ENCODE measurements at places on chromosomes 7 and 10.

DNA sequence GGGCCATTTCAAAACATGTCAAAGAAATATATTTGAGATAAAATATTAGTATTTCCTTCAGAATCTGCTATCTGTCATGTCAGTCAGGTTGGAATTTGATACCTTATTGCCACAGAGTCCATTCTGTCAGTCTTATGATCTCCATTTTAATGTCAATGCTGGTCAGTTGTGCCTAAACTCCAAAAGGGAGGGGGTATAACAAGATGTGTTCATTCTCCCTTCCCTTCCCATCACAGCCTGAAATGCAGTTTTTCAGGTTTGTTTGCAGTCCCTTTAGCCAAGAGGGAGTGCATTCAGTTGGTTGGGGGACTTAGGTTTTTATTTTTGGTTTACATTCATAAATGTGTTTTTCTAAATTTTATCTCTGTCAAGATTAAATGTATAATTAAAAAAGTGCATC, 59.8 kb upstream of the INHBA start:
- no peak for DNase-seq

DNA sequence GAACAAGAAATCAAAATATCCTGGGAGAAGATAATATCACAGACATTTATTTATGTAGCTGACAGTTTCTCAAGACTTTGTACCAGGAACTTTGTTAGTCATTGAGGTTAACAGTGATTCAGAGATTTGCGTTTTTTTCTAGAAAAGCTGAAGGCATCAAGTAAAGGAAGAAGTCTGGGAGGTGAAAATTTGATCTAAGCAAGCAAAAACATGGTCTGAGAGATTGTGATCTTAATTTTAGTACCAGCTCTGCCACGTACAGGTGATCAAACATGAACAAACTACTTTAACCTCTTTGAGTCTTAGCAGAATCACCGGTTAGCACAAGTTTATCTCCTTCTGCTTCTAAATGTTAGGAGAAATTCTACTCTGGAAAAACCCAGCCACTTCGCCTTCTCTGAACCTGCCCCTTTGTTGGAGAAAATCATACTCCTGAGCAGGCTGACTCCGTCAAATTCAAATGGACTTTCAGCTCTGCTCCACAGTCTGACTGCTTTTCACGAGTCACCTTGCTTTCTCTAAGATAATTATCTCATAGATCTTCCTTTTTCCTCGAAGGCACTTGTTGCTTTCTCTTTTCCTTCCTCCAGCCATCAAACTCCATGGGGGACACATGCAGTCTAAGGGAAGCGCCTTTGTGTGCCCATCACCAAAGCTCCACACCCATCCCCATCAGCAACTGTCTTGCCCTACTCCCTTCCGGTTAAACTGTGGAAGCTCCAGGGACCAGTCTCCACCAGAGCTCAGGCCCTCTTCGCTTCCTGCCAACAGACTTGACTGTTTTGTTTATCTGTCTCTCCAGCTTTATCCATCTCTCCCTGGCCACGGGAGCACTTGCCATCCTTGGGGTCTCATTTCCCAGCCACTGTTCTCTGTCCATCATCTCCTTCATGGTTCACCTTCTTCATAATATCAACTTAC, 86.3 kb downstream of the PRKCQ start:
- no peak for DNase-seq

DNA sequence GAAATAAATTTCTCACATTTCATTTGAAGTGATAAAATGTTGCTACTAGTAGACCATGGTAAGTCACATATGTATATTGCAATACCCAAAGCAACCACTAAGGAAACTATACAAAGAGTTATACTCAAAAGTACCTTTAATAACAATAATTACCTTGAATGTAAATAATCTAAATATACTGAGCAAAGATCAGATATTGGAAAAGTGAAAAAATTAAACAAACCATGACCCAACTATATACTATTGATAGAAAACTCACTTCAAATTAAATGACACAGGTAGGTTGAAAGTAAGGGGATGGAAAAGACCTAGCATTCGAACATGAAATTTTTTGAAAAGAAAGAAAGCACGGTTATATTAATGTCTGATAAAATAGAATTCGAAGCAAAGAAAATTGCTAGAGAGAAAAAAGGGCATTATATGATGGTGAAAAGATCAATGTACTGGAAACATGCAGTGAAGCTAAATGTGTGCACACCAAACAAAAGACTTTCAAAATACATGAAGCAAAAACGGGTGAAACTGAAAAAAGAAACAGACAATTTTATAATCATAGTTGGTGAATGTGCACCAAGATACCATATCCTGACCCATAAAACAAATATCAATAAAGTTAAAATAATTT, 29.1 kb downstream of the TFPI2 start:
- DNase-seq, result no peak

DNA sequence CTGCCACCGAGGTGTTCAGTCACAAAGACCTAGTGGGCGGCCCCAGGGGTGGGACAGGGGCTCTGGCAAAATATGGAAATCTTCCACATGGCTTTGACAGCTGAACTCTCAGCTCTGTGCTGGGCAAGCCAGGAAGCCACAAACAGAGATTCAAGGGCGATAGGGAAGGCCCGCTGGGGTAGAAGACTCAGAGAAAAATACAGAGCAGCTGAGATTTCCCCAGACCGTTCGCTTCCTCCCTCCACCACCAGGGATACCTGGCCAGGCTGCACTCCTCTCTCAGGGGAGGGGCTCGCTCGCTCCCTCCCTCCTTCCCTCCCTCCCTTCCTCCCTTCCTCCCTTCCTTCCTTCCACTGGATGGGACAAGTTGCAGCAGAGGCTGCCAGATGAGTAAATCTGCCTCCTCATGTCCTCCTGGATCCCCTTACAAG, 260.5 kb downstream of the PRPF18 start:
- DNase-seq, result no peak

GRCh38 chr10:117431160-117431559, 55.9 kb upstream of the PDZD8 start:
- no peak for DNase-seq

DNA sequence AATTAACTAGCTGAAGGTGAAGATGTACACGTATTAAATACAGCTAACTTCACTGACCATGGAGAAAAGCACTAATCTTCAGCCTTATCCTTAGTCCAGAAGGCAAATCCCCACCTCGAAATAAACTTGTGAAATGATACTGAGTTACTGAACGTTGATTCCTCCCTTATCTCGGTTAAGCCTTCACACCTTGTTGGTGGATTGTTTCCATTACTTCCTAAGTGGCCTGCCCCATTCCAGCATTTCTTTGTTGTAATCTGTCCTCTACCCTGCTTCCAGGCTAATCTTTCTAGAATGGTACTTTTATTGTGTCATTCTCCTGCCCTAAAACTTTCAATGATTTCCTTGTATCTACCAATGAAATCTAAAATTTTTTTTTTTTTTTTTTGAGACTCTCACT, 68.6 kb downstream of the BUB3 start:
- DNase-seq, result no peak

DNA sequence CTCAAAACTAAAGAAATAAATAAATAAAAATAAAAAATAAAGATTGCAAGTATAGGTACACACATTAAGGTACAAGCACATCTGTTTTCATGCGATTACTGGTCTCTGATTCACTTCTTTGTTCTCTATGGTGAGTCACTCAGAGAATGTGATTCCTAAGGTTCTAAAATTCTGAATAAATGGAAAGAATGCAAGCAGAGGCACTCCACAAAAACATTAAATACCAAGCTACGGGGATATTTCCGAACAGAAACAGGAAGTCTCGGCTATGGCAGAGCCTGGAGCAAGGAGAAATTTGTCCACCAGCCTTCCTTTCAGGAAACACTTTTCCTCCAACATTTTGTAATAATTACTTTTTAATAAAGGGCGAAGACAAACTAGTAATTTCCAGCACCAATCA, 1.4 kb downstream of the VOPP1 start:
- DNase-seq, result no peak
